ENCODE measurements at places on chromosomes 12 and 14. TPM values are rescaled to one million over a fixed set of nuclear protein-coding genes. Genes with fewer than 3 reads are reported as not detected.

DNA sequence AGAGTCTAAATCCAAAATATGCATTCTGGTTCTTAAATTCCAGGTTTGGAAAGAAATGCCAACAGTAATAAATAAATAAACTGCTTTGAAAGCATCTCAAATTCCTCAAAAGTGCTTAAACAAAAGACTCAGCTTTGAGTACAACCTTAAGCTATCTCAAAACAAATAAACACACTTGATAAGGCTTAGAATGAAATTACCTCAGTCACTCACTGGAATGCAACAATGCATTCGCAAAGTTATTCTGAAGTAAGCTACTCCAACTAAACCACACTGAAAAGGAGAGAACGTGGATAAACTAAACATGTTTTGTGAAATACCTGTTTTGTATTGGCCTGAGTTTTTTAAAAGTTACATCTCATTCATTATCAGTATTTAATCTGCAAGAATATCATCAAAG is 1.2 kb downstream of the SPTSSA start:
- DNase-seq: peak; percentile 25
- no peaks in the 10 kb centered on the region for H3K27me3 ChIP-seq
- H3K4me3 ChIP-seq: peak overlapping the region; percentile 82
- peak overlapping the region; percentile 71 for H3K27ac ChIP-seq
- peaks cover 18% of the 10 kb centered on the region for H3K4me1 ChIP-seq

DNA sequence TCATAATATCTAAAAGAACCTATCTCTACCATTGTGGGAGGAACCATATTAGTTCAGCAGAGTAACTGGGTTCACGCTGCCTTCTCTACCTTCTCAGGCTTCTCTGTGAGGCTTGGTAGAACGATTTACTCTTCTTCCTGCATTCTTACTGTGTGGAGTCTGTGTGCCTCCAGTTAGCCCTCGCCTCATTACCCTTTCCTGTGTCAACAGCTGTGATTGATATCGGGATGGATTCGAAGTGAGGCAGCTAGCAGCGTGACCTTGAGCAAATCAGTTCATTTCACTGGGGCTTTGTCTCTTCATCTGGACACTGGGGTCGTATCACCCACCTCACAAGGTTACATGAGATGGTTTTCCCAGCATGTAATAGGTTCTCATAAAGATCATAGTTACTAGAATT is 4.6 kb upstream of the VRK1 start:
- H3K4me3 ChIP-seq: no peak overlapping the region
- DNase-seq: no peak
- no peaks in the 10 kb centered on the region for H3K36me3 ChIP-seq
- no peaks in the 10 kb centered on the region for H3K27me3 ChIP-seq

ACOT2 gene
- polyA plus RNA-seq: 56.9 TPM

GRCh38 chr12:57242329-57242690 is 8.7 kb downstream of the STAC3 start:
- H3K4me3 ChIP-seq: no peak overlapping the region
- no peak overlapping the region for H3K27ac ChIP-seq
- DNase-seq: peak; percentile 21

GRCh38 chr12:52149651-52150241 is 42.1 kb downstream of the KRT80 start:
- peaks cover 39% of the 10 kb centered on the region for H3K4me1 ChIP-seq
- peak overlapping the region; percentile 98 for H3K27ac ChIP-seq
- no peak overlapping the region for H3K4me3 ChIP-seq
- H3K27me3 ChIP-seq: no peaks in the 10 kb centered on the region

LHX5 gene
- not detected for polyA plus RNA-seq

DNA sequence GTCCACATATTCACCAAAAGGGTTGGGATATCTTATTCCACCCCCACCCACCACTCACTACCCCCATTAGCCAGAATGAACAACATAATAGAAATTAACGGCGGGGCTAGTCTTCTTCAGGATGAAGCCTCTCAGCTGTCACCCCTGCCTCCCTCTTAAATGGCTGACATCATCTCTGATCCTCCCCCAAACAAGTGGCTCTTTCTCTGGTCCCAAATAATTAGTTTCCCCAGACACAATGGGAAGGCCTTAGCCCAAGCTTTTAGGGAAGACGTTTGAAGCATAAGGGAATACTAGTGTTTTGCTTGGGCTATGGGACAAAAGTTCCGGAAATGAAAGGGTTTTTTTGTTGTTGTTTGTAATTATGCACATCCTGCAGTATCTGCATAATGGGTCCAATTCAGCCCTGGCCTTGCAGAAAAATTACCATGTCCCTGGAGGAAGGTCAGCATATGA is 13.8 kb downstream of the STON2 start:
- no peak overlapping the region for H3K27ac ChIP-seq
- H3K4me1 ChIP-seq: no peaks in the 10 kb centered on the region
- no peak for DNase-seq
- no peak overlapping the region for H3K4me3 ChIP-seq
- H3K36me3 ChIP-seq: no peaks in the 10 kb centered on the region

CIROP gene
- 0.09 TPM for polyA plus RNA-seq

- peaks cover 7% of the 10 kb centered on the region for H3K27me3 ChIP-seq
- no peaks in the 10 kb centered on the region for H3K36me3 ChIP-seq
- DNase-seq: peak; percentile 61
- peak within 1 kb of the TSS; percentile 59 for H3K4me3 ChIP-seq
Measured at GRCh38 chr12:6821591-6822425, at the start of gene GPR162. TSS of gene GPR162 (plus strand) at chr12:6821821. CDS start at chr12:6823899, 2,078 bp downstream.

DNA sequence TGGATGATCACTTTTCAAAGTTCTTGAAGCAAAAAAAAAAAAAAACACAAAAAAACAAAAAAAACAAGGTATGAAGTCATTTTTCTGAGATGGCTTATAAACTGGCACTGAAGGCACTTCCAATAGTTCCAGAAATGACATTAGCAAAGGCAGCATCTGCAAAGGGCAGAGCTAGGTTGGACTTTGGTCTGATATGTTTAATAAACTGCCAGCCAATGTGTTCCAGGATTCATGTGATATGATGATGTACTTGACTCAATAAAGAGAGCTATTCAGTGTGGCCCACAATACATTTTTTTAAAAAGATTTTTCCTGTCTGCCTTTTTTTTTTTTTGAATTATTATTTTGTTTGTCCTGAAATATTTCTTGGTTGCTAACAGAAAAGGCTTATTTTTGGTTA is 79.6 kb downstream of the VRK1 start:
- H3K27me3 ChIP-seq: no peaks in the 10 kb centered on the region
- H3K36me3 ChIP-seq: no peaks in the 10 kb centered on the region
- H3K4me3 ChIP-seq: no peak overlapping the region
- H3K27ac ChIP-seq: no peak overlapping the region
- no peaks in the 10 kb centered on the region for H3K4me1 ChIP-seq
- no peak for DNase-seq

TRPV4 gene
- 2.6 TPM for polyA plus RNA-seq

- H3K27ac ChIP-seq: no peak overlapping the region
- no peak for DNase-seq
- peaks cover 7% of the 10 kb centered on the region for H3K4me1 ChIP-seq
- no peaks in the 10 kb centered on the region for H3K27me3 ChIP-seq
- H3K36me3 ChIP-seq: peaks cover 55% of the 10 kb centered on the region
Measured at GRCh38 chr14:24098927-24099813, 5.1 kb downstream of the PCK2 start.

CLMN gene
- polyA plus RNA-seq: 0.53 TPM

GRCh38 chr14:71203306-71203705 is 296.0 kb downstream of the PCNX1 start:
- H3K4me3 ChIP-seq: no peak overlapping the region
- peak; percentile 36 for DNase-seq
- no peaks in the 10 kb centered on the region for H3K36me3 ChIP-seq
- peaks cover 9% of the 10 kb centered on the region for H3K4me1 ChIP-seq
- H3K27me3 ChIP-seq: no peaks in the 10 kb centered on the region
- H3K27ac ChIP-seq: no peak overlapping the region

- no peaks in the 10 kb centered on the region for H3K36me3 ChIP-seq
- DNase-seq: no peak
- no peaks in the 10 kb centered on the region for H3K4me1 ChIP-seq
- H3K27ac ChIP-seq: no peak overlapping the region
Measured at GRCh38 chr12:9405886-9406563, 197.8 kb upstream of the PZP start.

GRCh38 chr12:24954261-24954660 is 5.4 kb upstream of the BCAT1 start:
- no peaks in the 10 kb centered on the region for H3K36me3 ChIP-seq
- no peaks in the 10 kb centered on the region for H3K27me3 ChIP-seq
- peaks cover 1% of the 10 kb centered on the region for H3K4me1 ChIP-seq
- DNase-seq: no peak
- H3K4me3 ChIP-seq: no peak overlapping the region
- H3K27ac ChIP-seq: no peak overlapping the region

DNA sequence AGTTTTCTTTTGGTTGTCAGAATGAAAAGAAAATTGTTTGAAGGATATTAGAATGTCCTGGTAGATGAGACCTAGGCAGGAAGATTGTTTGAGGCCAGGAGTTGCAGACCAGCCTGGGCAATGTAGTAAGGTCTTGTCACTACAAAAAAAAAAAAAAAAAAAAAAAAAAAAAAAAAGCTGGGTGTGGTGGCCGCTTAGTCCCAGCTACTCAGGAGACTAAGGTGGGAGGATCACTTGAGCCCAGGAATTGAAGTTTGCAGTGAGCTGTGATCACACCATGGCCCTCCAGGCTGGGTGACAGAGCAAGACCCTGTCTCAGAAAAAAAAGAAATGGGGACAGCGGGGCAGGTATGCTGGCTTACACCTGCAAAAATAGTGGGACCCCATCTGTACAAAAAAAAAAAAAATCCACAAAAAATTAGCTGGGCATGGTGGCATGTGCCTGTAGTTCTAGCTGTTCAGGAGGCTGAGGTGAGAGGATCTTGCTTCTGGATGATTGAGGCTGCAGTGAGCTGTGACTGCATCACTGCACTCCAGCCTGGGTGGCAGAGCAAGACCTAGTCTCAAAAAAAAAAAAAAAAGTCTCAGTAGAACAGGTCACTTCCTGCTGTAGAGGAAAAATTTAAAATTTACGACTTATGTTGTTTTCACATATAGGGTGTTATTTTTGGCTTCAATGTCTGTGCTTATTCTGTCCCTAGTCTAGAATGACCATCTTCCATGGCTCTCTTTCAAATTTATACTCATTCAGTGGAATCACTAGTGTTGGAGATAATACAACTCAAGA is 70.7 kb downstream of the PPHLN1 start:
- DNase-seq: peak; percentile 4
- peaks cover 24% of the 10 kb centered on the region for H3K36me3 ChIP-seq
- no peaks in the 10 kb centered on the region for H3K4me1 ChIP-seq
- H3K27me3 ChIP-seq: no peaks in the 10 kb centered on the region
- H3K4me3 ChIP-seq: no peak overlapping the region
- H3K27ac ChIP-seq: no peak overlapping the region

- H3K27me3 ChIP-seq: no peaks in the 10 kb centered on the region
- H3K27ac ChIP-seq: no peak overlapping the region
- H3K36me3 ChIP-seq: peaks cover 64% of the 10 kb centered on the region
Measured at GRCh38 chr12:21516281-21516680, 9.8 kb upstream of the SPX start.

DNA sequence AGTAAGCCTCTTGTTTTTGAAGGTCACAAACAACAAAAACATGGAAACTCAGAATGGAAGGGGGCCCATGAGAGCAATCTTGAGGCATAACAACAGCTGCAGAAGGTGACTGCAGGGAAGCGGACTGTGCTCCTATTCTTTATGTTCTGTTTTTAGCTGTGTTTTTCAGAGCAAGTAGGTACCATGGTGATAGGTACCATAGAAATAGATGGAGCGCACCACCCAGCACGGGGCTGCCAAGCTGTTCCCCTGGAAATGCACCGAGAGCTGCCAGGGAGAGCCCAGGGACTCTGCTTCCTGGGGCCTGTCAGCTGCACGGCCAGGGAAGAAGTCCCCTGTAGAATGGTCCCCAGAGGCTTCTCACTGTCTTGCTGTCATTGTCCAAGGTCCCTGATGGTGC is 32.8 kb downstream of the DGLUCY start:
- no peaks in the 10 kb centered on the region for H3K36me3 ChIP-seq
- peaks cover 6% of the 10 kb centered on the region for H3K4me1 ChIP-seq
- H3K27me3 ChIP-seq: no peaks in the 10 kb centered on the region
- DNase-seq: no peak

KCNA1 gene
- not detected for polyA plus RNA-seq

- H3K27ac ChIP-seq: no peak overlapping the region
- H3K4me3 ChIP-seq: no peak overlapping the region
- peak; percentile 74 for DNase-seq
- H3K36me3 ChIP-seq: no peaks in the 10 kb centered on the region
- H3K27me3 ChIP-seq: no peaks in the 10 kb centered on the region
- no peaks in the 10 kb centered on the region for H3K4me1 ChIP-seq
Measured at GRCh38 chr14:76090616-76091391, 60.9 kb upstream of the GPATCH2L start.
